ENCODE measurements at places on chromosomes 2 and 18. TPM values are rescaled to one million over a fixed set of nuclear protein-coding genes. Genes with fewer than 3 reads are reported as not detected.

Gene FAM110C
- polyA plus RNA-seq, result 10.7 TPM

Gene TEKT4
- polyA plus RNA-seq, result 0.26 TPM

Gene C2orf66
- polyA plus RNA-seq, result 0.35 TPM

- no peak for DNase-seq
These were observed 2.7 kb downstream of the HRH4 start for GRCh38 chr18:24462838-24463775.

DNA sequence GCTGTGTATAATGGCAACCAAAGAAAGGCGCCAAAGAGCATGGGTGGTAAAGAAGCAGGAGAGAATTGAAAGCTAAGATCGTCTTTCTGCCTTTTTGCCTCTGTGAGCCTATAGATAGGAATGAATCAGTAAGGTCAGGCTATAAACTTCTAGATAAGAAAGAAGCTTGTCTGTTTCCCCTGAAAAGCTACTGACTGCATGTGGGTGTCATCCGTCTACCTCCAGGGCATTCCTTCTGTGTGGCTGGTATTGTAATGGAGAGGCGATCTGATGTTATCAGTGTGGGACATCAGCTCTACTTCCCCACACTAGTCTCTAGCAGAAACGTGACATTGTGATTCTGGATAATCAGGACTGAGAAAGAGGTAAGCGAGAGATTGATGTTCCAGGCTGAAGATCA is 63.4 kb upstream of the PLA2R1 start:
- no peak for DNase-seq

- DNase-seq, result no peak
These were observed 47.6 kb downstream of the CCBE1 start for GRCh38 chr18:59649591-59649990.

DNA sequence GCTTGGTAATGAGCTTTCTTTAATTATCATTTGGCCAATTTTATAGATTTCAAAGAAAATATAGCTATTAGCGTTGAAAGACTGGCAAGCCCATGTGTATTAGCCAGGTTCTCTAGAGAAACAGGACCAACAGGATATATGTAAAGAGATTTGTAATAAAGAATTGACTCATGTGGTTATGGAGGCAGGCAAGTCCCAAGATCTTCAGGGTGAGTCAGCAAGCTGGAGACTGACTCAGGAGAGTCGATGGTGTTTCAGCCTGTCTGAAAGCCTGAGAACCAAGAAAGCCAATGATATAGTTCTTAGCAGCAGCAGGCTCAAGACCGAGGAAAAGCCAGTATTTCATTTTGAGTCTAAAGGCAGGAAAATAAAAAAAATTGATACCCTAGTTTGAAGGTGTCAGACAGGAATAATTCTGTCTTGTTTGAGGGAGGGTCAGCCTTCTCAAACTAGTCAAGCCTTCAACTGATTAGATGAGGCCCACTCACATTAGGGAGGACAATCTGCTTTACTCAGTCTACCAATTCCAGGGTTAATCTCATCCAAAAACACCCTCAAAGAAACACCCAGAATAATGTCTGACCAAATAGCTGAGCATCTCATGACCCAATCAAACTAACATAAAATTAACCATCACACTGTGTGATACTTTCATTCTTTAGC is 78.3 kb upstream of the CRIM1 start:
- no peak for DNase-seq

GRCh38 chr2:147763861-147764260 is 81.0 kb upstream of the ACVR2A start:
- no peak for DNase-seq

GRCh38 chr18:75008186-75008585 is 200.8 kb downstream of the PTGR3 start:
- no peak for DNase-seq

GRCh38 chr2:69740502-69740951 is 1.4 kb upstream of the ANXA4 start:
- no peak for DNase-seq

DNA sequence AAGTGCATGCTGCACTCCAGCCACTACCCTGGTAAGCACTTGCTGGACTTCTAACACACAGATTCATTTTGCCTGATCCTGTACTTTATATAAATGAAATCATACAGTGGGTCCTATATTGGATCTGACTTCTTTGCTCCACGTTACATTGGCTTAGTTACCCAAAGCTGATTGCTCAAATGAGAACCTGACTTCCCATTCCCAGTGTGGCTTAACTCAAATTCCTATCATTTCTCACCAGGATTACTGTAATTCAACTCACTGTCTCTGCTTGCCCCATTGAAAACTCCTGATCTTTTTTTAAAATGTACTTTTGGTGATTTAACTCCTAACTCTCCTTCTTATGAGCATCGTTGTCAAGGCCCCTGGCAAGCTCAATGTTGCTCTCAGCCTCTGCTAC is 1.4 kb downstream of the RSAD2 start:
- no peak for DNase-seq

DNA sequence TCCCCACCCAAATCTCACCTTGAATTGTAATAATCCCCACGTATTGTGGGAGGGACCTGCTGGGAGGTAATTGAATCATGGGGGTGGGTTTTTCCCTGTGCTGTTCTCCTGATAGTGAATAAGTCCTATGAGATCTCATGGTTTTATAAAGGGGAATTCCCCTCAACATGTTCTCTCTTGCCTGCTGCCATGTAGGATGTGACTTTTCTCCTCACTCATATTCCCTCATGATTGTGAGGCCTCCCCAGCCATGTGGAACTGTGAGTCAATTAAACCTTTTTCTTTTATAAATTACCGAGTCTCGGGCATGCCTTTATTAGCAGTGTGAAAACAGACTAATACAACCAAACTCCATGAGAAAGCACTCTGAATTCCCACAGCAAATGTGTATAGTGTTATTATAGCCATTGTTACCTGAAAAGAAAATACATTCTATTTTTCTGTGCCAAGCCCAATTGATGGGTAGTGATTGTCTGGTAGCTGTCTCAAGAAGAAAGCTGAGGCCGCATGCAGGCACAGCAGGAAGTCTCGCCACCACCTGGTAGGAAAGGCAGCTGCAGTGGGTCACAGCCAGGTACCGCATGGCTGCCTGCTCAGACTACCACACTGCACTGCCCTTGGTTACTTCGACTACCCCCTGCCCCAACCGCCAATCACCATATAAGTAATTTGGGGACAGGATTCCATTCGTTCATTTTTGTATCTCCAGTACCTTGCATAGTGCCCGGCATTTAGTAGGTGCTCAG is 10.3 kb upstream of the ZBTB7C start:
- no peak for DNase-seq

GRCh38 chr2:164981217-164981990 is 26.1 kb upstream of the SLC38A11 start:
- no peak for DNase-seq

GRCh38 chr2:166932032-166932431 is 43.8 kb downstream of the XIRP2 start:
- no peak for DNase-seq

- DNase-seq, result no peak
These were observed 66.7 kb downstream of the ETAA1 start for GRCh38 chr2:67463810-67464209.

- no peak for DNase-seq
These were observed 16.9 kb downstream of the LCT start for GRCh38 chr2:135820003-135820618.

- DNase-seq, result peak; percentile 8
These were observed 596.4 kb downstream of the NYAP2 start for GRCh38 chr2:225995796-225996461.
